ENCODE measurements at places on chromosomes 3 and 15.

GRCh38 chr3:98182196-98182595 is 15.7 kb downstream of the OR5H15 start:
- no peak for DNase-seq

DNA sequence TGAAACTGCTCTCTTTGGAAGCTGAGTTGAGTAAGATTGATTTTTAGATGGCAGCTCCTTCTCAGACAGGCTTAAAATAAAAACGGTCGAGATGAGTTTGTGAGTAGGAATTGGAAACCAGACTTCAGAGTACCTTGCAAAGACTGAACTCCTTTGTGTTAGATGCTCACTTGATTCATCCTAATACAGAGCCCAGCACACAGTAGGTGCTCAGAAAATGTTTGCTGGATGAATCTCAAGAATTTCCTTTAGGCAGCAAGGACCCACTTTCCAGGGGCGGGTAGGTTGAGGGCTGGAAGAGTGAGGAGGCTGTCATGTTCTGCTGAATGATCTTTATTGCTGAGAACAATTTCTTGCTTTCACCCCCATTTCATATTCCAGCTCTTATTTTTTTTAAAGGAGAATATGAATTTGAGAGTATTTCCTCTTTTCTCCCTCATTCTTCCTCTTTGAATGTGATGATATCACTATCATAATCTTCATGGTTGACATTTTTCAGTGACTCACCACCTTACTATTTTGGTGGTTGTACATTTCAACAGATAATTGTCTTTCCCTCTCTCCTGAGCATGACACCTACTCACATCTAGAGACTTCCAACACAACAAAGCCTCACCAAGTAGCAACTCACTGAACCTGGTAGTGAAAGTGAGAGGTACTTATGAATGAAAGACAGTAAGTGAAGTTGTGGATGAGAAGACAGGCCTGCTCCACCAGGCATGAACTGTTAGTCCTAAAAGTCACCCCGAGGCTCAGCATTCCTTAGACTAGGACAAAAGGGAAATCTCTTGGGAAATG is 113.3 kb downstream of the PDCD6IP start:
- DNase-seq = no peak

DNA sequence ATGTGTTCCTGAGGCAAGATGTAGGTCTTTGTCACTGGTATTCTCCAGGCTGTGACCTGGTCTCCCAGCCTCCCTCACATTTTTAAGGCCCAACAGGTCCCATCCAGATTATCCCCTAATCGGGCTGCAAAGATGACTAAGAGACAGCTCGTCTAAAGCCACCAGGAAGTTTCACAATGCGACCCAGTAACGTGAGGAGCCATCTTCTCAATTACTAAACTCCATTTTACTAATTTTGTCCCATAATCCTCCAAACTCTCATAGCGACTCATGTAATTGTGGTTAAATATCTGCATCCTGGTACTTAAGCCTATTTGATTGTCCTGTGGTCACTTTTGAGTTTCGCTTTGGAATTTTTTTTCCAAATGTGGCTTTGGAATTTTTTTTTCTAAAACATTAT is 8.7 kb upstream of the PLA2G4F start:
- DNase-seq = no peak

GRCh38 chr3:102059145-102059943 is 210.0 kb downstream of the NFKBIZ start:
- DNase-seq = no peak

DNA sequence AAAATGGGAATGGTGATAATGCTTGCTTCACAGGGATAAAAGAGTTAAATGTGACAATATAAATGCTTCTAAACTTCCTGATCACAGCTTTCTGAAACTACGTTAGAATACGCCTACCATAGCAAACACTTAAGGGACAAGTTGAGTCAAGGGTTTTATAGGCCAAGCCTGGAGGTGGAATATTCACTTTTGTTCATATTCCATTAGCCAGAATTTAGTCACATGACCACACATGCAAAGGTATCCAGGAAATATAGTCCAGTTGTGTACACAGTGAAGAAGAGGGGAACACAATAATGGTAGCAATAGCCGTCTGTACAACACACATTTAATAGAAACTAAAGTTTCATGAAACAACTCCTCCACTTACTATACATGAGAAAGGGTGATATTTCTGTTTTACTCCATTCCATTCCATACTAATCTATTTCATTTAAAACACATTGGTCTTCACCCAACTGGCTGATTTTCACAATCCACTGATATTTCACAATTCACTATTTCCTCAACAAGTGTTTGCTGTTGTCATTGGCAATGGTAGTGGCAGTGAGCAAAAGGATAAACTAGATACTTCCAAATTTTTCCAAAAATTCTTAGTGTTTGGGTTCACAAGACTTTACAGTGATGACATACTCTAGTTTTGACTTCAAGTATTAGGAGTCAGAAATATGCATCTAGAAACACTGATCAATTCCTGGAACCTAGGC is 270.9 kb downstream of the ERC2 start:
- no peak for DNase-seq

GRCh38 chr3:78665776-78666469 is 1101.9 kb downstream of the ROBO1 start:
- DNase-seq = no peak

DNA sequence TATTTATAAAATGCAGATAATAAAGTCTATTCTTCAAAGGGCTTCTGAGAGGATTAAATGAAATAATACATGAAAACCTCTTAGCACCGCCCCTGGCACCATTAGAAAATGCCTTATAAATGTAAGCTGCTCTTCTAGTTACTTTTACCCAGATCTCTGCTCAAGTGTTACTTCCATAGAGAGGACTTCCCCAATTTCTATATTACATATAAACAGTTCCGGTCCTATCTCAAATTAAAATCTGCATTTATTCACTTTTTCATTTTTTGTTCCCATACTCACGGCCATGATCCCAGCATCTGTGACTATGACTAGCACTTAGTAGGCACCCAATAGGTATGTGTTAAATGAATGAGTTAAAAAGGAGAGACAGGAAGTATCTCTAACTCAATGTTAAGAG is 890.9 kb upstream of the CFAP20DC start:
- DNase-seq = no peak

- no peak for DNase-seq
These were observed 3.5 kb upstream of the FAM81A start for GRCh38 chr15:59434481-59434880.

Data from head of caudate nucleus (tissue), 42 donors.